RWPE1 (cell line): ENCODE measurements at places on chromosomes 5 and 9.
A peak's percentile ranks its signal among the peaks of the same experiment; 100 is the strongest.

DNA sequence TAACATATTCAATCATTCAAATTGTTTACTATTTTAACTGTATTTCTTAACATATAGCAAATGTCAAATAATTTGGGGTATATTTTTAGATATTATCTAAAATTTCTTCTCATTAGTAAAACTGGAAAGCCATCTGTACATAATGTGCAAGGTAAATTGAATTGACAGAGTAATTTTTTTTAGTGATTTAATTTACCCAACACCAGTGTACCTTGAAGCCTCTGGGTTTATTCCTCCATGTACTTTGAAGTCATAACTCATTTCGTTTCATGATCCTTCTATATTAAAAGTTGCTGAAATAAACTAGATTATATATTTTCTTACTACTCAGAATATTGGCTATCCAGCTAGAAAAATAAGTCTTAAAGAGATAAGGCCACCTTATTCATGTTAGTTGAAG, 674.9 kb downstream of the PRR16 start:
- no peak for DNase-seq

GRCh38 chr9:128101690-128102089, 25.8 kb downstream of the PTGES2 start:
- no peak for DNase-seq

DNA sequence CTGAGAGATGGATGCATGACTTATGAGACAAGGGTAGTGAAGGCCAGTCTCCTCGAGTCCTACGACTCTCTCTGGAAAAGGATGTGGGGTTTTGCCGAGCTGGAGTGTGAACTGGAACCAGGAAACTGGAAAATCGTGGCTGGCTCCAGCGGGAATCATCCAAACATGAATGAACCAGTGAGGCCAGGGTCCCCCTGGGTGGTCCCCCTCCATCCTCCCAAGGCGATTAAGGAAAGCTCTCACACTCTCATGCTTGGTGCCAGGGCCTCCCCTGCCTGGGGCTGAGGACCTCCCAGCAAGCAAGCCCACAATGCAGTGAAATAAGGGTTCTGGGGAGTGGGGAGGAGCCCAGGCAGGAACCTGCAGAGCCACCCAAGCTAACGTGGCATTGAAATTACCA, 9.6 kb upstream of the AMBP start:
- DNase-seq, result no peak

GRCh38 chr9:71984831-71985281, 73.4 kb downstream of the C9orf85 start:
- no peak for DNase-seq

- peak; percentile 43 for DNase-seq
Observed at GRCh38 chr5:141382469-141383294, at the start of gene PCDHGA7. PCDHGA7 (plus strand) TSS chr5:141382742; CDS start chr5:141382900, 158 bp downstream.

- no peak for DNase-seq
Observed at GRCh38 chr9:87089506-87089905, 142.2 kb upstream of the GAS1 start.

DNA sequence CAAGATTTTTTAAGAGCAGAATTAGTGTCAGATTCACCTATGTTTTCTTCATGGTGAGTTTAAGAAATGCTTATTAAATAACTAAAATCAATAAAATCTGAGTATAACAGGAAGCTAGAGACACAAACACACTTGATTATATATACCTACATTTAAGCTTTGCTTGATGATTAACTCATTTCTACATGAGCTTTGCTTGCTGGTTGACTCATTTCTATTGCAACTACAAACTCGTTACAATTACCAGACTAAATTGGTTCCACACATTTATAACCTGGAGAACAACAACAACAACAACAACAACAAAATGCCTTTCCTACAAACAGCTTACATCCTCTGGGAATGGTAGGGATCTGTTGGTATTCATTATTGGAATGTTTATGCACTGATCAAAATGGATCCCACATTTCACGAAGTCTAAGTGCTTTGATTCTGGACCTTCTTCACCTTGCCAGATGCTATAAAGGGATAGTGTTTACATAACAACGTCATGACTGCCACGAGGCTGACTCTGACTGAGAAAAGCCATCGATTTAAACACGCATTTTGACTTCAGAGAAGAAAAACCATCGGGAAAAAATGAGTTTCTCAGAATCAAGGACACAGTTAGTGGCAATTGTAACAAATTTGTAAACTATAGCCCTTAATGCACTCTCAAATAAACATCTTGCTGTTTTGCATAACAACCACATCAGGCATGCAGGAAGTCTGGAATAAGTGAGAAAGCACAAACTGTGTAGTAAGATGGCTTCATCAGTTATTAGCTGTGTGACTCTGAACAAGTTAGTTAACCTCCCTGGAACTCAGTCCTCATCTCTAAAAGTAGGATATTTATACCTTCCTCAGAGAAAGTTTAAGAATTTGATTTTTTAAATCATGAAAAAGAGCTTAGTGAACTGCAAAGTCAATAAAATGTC, 49.8 kb downstream of the RASEF start:
- no peak for DNase-seq

DNA sequence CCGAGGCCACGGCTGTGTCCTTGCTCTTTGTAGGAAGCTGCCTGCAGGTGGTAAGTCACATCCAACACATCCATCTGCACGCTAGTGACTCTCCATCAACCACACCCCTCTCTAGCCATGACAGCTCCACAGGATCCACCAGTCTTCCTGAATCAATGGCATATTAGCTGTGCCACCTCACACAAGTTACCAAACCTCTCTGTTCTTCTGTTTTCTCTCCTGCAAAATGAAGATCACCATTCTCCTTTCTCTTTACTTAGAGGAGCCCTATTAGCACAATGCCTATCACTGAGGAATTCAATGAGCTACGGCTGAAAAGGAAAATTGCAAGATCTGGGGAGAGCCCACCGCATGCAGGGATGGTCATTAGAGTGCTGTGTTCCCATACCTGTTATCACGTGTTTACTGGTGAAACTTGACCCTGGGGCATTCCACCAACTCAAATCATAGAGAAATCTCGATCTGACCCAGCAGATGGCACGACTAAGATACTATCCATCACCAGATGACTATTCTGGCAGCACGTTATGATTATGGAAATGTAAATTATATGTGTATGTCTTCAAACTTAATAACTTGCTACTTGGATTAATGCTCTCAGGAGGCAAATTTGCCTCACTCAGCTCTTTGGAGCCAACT, 20.9 kb downstream of the WHRN start:
- no peak for DNase-seq

DNA sequence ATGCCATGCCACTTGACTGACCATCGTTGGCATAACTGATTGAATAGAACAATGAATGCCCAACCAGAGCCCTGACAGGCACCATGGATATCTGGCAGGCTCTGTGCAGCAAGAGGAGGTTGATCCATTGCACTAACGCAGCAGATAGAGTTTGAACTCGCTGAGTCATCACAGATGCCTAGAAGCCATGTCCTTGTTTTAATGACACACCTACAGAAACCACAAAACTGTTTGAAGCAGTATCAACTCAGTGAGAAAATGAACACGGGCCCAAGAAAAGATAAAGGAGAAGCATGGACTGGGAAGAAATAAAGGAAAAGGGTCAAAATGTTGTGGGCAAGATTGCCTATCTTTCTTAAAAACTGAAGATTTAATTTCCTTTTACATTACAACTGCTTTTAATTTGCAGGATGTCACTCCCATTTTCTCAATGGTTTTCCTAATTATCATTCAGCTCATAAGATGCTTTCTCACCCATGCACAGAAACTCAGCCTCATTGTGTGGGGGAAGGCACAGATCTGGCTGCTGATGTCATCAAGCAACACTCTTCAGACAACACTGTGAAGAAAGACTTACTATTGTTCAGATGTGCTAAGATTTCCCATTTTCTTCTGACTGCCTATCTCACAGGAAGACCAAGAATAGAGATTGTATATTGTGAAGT, 129.0 kb downstream of the PIK3R1 start:
- peak; percentile 83 for DNase-seq

- DNase-seq, result no peak
Observed at GRCh38 chr5:22669345-22669744, 183.8 kb downstream of the CDH12 start.

- no peak for DNase-seq
Observed at GRCh38 chr9:108078375-108078774, 588.8 kb upstream of the KLF4 start.

DNA sequence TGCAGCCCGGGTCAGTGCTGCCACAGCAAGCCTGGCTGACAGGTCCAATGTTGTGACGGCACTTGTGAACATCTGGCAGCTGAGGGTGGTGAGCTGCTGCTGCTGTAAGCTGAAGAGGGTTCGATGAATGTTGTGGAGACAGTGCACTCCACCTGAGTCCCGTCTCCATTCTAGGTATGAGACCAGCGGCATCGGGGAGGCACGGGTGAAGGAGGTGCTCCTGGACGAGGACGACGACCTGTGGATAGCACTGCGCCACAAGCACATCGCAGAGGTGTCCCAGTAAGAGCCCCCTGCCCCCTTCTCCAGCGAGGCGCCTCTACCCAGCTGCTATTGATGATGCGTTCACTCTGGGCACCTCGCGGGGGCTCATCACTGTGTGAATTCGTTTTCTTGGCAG, 38.9 kb upstream of the CFAP157 start:
- DNase-seq, result no peak

- no peak for DNase-seq
Observed at GRCh38 chr5:132020568-132021339, 9.3 kb upstream of the ACSL6 start.

DNA sequence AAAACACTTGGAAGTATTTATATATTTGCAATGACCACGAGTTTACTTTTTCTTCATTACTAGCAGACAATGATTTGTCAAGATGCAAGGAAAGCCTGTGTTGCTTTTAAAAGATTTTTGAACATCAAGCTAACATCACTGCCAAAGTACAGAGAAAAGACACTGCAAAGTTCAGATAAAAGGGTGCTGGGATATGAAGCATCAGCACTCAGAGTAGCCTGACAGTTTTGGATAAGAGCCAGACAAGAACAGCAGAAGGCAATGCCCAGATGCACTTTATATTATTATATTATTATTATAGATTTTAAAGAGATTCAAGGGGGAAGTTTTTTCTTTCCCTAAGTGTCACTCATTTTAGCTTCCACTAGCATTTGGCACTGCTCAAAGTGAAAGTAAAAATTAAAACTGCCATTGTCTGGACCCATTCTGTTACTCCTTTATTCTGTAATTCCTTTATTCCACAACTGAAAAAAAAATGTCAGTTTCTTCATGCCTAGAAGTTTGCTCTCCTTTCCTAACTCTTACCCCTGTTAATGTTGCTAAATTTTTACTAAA, 240.6 kb downstream of the EFNA5 start:
- DNase-seq, result no peak

GRCh38 chr9:7117676-7118561, 360.1 kb downstream of the KDM4C start:
- peak; percentile 23 for DNase-seq

DNA sequence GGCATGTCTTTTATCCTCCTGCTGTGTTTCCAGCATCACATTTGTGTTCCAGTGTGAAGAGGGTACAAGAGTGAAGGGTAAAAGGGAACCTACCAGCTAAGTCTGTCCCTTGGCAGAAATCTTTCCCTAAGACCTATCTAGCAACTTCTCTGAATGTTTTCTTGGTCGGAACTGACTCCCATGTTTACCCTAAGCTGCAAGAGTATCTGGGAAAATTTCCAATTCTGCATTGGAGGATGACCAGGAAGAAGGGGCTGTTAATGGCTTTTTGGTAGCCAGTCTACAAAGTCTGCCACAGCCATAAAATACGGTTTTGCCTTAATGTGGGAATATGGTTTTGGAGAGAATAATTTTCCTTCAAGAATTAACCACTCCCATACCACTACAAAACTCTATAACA, 75.1 kb downstream of the MAST4 start:
- DNase-seq, result no peak

DNA sequence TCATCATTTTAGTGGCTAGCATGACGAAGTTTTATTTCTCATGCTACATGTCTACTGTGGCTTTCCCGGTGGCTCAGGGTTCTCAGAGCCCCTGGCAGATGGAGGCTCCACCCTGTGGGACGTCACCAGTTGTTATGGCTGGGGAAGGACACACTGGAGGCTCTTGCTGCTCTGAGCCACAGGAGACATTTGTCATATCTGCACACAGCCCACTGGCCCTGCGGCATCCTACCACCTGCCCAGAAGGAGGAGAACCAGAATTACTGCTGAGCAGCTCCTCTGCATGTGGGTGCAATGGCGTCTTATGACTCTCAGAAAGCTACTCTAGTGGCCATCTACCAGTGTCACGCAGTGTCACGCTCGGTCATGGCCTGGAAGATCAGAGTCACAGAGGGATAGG, 6.6 kb downstream of the OR13J1 start:
- no peak for DNase-seq

DNA sequence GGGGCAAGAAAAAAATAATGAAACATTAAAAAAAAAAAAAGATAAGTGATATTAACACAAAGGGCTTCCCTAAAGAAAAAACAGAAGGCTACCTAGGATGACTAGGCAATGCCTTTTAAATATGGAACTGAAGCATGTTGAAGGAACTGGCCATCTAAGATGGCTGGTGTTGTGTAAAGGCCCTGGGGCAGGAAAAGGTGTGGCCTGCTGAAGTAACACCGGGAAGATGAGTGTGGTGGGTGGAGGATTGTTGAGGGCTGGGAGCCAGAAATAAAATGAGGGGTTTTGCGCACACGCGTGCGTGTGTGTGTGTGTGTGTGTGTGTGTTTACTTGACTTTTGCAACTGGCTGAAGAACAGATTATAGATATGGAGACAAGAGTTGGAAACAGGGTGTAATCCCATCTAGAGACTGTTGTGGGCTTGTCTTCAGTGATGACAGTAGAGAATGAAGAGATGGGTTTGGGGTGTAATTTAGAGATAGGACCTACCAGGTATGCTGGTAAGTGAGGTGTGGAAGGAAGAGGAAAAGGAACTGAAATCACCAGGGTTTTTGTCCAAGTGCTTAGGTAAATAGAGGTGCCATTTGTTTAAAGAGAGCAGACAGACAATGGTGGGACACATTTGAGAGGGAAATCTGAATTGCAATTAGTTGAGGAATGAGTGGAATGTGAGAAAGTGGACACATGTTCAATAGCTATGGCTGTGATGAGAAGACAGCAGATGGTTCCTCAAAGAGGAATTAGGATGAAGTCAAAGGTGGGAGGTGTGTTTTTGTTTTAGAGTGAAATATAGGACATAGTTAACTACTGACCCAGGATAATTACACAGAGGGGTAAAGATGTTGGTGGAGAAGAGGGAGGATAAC, 33.9 kb downstream of the RAD23B start:
- no peak for DNase-seq

DNA sequence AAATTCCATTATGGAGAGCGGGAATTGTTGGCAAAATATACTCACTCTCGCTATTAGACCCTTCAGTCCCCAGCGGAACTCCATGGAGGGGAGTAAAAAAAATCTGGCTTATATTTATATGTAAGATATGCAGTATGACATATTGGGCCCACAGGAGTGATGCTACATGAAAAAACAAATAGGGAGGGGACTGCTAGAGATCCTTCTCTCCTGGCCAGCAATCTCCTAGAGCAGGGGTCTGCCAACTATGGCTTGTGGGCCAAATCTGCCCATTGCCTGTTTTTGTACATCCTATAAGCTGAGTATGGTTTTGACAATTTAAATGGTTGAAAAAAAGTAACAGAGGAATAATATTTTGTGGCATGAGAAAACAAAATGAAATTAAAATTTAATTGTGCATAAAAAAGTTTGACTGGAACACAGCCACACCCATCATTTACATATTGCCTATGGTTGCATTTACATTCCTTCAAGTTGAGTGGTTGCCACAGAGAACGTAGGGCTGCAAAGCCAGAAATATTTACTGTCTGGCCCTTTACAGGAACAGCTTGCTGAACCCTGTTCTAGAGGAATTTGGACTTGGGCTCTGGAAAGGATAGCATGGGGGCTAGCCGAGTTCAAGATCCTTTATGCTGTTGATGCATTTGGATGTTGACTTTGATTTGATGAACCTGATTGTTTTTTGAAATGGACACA, 197.3 kb upstream of the CLINT1 start:
- DNase-seq, result peak; percentile 49
